ENCODE measurements at places on chromosomes 5 and 9.

- no peak for DNase-seq
These were observed 2.1 kb downstream of the SLC36A2 start for GRCh38 chr5:151345187-151345807.

GRCh38 chr9:102840335-102840734 is 154.8 kb upstream of the CYLC2 start:
- DNase-seq: no peak

GRCh38 chr5:22683050-22683449 is 170.1 kb downstream of the CDH12 start:
- DNase-seq: no peak

DNA sequence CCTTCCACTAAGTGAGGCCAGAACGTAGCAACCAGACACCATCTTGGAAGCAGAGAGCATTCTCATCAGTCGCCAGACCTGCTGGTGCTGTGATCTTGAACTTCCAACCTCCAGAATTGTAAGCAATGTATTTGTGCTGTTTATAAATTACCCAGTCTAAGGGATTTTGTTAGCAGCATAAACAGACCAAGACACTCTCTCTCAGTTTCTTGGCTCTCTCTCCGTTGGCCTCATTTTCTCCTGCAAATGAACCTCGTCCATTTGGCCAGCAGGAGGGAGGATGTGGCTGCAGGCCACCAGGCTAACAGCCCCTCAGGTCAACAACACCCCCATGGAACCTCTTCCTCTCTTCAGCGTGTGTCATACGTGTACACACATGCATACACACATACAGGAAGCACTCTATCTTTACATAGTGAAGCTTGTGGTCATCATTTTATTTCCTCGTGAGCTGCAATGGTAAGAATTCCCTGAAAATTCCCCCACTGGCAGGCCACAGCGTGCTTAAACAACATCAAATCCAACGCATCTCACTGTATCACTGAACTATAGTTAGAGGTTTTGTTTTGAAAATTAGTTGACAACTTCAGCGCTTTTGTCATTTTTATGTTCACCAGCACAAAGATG is 62.8 kb upstream of the PPP1R26 start:
- DNase-seq: no peak

GRCh38 chr5:108548684-108549596 is 167.0 kb upstream of the FBXL17 start:
- DNase-seq: no peak

DNA sequence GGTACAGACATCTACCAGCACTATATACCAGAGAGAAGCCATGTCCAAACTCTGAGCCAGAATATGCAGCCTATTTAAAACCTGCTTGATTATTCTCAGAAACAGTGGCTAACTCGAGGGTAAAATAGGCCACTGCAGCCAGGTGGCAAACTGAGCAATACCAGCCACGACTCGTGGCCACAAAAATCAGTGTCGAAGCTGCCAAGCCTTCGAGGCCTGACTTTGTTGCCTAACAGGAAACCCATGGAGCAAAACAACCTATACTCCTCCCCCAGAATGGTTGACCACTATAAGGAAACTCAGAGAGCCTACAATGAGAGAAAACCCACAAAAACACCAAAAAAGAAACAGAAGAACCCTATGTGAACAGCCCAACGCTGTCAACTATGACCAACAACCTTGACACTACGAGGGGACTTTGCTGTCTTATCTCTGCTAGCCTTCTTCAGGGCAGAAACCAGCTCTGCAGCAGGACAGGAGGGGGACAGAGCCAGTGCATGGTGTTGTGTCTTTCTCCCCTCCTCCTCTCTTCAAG is 133.8 kb downstream of the TMEM174 start:
- DNase-seq: no peak

GRCh38 chr5:160802592-160802991 is 49.4 kb downstream of the ATP10B start:
- no peak for DNase-seq

DNA sequence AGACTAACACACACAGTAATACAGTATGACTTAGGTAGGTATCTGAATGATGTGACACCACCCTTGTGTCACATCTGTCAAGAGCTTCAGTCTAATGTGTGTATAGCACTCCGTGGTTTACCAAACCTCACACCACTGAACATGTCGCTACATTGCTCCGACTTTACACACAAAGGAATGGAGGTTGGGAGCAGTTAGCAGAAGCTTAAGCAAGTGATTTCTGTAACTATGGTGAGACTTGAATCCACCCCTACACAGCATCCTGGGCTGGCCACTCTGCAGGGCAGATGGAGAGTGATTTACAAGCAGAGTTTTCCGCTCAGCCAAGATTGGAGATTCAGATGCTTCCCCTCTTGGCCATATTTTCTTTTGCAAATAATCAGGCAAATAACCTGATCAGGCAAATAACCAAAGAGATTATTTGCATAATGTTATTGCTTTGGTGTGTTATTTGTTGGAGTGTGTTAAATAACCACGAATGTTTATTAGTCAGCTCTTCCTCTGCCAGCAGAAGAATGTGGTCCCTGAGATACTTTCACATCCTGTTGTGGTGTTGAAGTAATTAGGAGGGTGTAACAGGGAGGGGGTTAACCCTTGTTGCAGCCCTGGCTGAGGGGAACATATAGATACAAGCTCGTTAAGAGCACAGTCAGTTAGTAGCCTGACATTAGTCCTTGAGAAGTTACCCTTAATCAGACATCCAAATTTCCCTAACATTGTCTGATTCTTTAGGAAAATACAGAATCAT is 92.8 kb downstream of the SNX18 start:
- DNase-seq: no peak

Measured in stimulated activated CD8-positive, alpha-beta memory T cell treated with anti-CD3 and anti-CD28 coated beads, Interleukin-4, amount 100 ng/mL, for 24 hours (primary cell).